ENCODE measurements at places on chromosomes 16 and 17.

DNA sequence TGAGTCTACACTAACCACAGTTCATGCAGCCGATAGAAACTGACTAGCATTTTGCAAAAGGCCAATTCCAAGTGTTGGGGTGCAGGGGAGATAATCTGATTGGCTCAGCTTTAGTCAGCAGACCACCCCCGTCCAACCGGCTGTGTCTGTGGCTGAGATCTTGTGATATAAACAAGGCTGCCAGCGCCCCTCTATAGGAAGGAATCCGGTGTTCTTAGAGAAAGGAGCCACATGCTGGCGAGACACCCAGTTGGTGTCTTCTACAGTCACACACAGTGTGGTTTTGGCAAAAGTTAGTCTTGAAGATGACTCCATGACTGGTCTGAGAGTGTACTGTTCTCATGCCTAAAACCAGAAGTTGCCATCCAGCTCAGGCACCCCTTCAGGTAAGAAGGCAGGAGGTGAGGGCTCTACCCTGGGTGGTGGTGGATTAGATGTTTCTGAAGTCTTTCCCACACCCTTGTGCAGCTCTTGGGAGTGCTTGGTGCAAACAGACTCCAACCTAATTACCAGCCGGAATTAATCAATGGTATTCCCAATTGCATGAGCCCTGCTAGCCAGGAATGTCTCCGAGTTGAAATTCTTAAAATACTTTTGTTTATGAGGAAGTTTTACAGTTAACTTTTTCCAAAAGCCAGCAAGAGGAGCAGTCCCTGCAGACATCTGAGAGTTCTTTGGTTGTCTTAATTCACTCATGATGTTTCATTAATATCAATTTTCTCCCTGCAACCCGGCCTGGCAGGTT, 172.3 kb upstream of the IRX6 start:
- no peak for DNase-seq

DNA sequence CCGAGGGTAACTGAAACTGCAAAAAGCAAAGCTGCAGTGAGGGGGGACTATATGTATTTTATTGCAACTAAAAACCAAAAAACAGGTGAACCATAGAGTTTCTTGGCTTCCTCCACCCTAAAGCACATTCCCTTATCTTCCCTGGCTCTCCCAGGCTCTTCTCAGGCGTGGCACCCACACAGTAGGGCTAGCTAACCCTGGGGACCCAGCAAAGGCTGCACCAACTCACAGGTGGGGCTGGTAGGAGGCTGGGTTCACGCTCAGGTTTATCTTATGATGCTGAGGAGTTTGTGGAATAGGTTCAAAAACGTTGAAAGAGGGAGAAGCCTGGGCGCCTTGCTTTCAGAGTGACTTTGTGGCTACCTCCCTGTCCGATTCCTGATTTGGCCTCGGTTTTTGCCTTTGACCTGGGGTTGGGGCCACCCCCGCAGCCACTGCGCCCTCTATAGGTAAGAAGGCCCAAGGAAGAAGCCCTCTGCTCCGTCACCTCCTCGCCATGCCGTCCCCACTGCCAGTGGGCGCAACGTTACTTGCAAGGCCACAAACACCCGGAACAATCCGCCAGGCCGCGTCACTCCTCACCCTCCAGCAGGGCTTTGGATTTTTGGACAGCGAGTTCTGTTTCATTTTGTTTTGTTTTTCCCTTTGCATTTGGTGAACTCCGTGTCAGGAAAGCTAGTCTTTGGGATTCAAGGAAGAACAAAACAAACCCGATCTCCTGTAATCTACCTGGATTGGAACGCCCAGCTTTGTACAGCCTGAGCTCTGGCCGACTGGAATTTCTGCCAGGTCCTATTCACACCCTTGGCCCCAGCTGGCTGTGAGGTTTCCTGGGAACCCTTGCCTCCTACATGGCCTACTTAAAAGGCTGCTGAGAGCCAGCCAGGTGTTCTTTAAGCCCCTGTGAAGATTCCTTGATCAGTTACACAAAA, 60.8 kb downstream of the TBC1D16 start:
- no peak for DNase-seq

DNA sequence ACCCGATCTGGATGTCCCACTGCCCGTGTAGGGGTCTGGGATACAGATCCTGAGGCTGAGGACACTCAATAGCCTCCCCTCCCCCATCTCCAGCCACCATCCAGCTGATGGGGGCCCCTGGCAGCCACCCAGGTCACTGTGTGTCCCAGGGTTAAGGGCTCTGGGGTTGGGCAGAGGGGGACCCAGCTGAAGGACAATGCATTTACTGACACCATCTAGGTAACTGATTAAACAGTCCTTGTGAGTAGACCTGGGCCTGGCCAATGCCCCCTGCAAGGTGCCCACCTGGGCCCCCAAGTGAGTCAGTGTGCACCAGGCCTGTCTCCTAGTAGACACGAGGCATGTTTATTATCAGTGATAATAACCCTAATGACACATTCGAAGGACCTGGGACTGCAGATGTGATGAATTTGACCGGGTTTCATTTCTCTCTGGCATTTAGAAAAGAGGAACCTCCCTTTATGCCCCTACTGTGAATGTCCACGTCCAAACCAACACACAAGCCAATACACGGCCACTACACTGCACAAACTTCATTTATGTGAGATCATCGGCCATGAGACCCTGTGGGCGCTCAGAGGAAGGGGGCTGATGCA, 261.9 kb upstream of the FOXF1 start:
- no peak for DNase-seq

DNA sequence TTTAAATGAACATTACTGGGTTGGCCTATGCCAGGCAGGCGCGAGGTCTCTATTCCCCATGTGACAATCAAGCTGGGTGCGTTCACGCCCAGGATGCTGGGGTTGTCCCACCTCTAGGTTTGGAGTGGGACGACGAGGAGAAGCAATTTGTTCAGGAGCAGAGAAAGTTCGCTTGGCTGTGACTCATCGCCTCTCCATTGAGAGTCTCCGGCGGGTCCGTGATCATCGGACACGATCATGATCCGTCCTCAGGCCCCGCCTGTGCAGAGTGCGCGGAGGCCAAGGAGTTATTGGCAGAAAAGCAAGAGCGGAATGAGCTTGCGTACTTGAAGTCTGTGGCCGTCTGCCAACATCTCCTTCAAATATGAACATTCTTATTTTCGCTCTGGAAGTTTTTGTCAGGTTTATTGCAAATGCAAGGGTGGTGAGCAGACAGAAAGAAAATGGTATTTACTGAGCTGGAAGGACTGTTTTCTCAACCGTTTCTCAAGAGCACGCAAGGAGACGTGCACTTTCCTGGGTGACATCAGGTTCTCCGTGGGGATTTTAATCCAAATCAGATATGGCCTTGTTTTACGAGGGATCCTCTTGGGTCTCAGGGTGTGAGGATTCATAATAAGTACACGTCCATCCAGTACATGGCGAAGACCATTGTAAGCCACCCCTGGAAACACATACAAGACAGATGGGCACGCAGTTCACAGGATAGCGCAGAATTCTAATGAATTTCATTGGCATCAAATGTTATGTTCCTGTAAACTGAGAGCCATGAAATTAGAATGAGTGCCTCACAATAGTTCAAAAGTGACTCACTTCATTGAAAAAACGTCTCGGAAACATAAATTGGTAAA, 70.1 kb upstream of the CREBBP start:
- DNase-seq, result peak; percentile 96

- no peak for DNase-seq
Observed at GRCh38 chr17:79182176-79183042, 107.8 kb downstream of the ENGASE start.

DNA sequence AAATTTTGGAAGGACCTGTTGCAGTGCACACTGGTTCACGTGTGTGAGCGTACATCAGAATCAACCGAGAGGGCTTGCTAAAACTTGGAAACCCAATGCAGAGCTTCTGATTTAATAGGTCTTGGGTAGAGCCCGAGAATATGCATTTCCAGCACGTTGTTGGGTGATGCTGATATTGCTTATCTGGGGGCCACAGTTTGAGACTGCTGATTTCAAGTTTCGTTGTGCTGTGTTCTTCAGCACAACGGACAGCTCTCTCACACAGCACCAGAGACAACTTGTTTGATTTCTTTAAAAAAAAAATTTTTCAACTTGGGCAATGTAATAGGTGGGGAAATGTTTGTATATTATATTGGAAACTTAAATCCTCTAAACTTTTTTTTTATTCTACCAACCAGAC, 9.4 kb downstream of the OR4D2 start:
- DNase-seq, result no peak

GRCh38 chr17:44552361-44552760, 4.9 kb upstream of the FZD2 start:
- DNase-seq, result no peak

DNA sequence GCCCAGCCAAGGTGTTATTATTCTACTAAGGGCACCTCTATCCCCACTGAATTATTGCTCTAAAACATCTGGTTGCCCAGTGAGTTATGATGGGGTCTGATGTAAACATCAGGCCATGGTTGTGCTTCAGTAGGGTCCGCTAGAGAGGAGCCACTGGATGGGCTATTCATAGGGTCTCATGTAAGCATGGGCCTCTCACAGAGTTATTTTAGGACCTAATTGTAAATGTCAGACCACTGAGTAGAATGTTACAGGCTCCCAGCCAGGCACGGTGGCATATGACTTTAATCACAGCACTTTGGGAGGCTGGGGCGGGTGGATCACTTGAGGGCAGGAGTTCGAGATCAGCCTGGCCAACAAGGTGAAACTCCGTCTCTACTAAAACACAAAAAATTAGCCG, 5.3 kb downstream of the RAPGEFL1 start:
- no peak for DNase-seq

- no peak for DNase-seq
Observed at GRCh38 chr17:15944759-15945526, at the start of gene ADORA2B. ADORA2B (plus strand) TSS chr17:15945130; CDS start chr17:15945249, 119 bp downstream.

DNA sequence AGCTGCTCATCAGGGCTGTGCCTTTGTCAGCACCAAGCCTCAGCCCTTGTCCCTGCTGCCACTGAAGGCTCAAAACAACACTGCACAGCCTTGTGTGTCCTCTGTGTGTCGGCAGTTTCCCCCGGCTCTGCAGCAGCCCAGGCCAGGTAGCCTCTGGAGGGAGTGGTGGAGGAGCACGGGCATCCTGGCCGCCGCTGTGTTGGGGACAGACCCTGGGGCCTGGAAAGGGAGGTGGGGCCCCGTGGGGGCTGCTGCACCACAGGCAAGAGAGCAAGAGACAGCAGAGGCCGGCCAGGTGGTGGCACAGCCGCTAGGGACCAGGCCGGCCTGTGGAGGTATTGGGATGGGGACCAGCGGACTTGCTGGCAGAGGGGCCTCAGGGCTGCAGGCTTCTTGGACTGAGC, 96.9 kb upstream of the ZNF750 start:
- no peak for DNase-seq

- DNase-seq, result no peak
Observed at GRCh38 chr17:78818932-78819331, 21.7 kb downstream of the USP36 start.

GRCh38 chr16:84398701-84399100, 30.4 kb downstream of the ATP2C2 start:
- DNase-seq, result no peak

GRCh38 chr16:1414532-1415260, at the start of gene UNKL:
UNKL (minus strand) TSS chr16:1414704; CDS start chr16:1414691, 13 bp downstream.
- no peak for DNase-seq

- no peak for DNase-seq
Observed at GRCh38 chr16:23974223-23974622, 138.4 kb downstream of the PRKCB start.

GRCh38 chr17:40433551-40434415, 9.5 kb upstream of the IGFBP4 start:
- no peak for DNase-seq

DNA sequence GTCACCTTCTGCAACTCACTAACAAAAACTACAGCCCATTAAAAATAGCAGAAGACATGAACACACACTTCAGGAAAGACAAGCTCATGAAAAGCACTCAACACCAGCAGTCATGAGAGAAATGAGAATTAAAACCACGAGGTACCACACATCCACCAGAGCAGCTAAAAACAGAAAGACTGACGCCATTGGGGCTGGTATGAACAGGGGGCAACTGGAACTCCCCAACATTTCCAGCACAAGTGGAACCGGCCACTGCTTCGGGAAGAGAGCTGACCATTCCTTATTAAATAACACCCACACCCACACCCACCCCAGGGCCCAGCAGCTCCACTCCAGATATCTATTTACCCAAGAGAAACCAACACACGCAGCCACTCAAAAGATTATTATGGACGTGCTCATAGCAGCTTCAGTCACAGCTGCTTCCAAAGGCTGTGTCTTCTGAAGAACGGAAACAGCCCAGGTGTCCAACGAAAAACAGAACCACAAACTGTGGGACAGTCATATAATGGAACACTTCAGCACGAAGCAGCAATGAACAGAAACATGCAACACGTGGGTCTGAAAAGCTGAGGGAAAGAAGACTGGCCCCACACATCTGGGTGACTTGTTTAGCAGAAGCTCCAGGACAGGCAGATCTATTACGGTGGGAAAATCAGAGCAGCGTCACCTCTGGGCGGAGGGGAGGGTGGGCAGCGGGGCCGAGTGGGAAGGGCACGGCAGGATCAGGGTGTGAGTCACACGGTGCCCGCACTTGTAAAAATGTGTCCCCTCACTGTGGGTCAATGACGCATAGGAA, 41.1 kb downstream of the KLHDC4 start:
- DNase-seq, result no peak

GRCh38 chr16:73057291-73058210, 9.6 kb upstream of the ZFHX3 start:
- DNase-seq, result no peak

GRCh38 chr16:78916928-78917545, 683.5 kb downstream of the MAF start:
- no peak for DNase-seq

GRCh38 chr16:82971126-82971525, 344.4 kb downstream of the CDH13 start:
- no peak for DNase-seq

- DNase-seq, result no peak
Observed at GRCh38 chr16:12361016-12361415, 384.5 kb downstream of the SNX29 start.

DNA sequence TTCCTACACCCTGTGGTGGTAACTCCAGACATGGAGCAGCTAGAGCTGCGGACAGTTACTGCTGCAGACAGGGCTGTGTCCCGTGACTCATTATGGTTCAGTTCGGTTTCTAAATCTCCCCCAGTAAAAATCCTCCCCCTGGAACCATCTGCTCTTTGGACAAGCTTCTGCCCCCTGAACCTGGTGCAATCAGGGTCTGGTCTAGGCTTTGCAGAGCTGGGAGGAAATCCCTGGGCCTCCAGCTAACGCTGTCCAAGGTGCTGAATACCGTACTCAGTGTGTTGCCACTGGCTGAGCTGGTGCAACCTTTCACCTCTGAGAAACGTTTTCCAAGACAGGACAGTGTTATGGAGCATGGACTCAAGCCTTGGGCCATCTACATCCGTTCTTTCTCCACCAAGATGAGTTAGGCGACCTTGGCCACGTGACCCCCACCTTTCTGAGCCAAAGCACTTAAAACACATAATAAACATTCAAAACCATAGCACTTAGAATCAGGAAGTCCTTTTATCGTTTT, 142.0 kb downstream of the CPPED1 start:
- no peak for DNase-seq

DNA sequence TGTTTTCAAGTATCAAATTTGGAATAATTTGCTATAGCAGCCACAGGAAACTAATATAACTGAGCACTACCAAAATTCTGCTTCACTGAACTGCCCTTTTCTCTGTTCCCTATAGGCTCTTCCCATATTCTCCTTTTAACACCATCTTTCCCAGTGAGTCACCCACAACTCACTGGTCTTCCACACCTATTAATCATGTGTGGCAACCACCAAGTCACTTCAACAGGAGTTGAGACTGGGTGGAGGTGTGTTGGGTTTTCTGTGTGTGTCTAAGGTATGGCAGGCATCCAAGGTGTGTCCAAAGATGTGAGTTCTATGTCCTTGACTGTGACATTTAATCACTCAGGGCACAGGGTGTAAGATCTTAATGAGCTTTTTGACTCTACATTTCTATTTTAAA, 610.0 kb upstream of the CDH11 start:
- DNase-seq, result no peak

GRCh38 chr17:57636274-57636673, 108.8 kb downstream of the CCDC182 start:
- no peak for DNase-seq
